ENCODE measurements at places on chromosomes 4 and X.

- no peak for DNase-seq
Observed at GRCh38 chr4:147056940-147057610, 111.4 kb upstream of the TTC29 start.

DNA sequence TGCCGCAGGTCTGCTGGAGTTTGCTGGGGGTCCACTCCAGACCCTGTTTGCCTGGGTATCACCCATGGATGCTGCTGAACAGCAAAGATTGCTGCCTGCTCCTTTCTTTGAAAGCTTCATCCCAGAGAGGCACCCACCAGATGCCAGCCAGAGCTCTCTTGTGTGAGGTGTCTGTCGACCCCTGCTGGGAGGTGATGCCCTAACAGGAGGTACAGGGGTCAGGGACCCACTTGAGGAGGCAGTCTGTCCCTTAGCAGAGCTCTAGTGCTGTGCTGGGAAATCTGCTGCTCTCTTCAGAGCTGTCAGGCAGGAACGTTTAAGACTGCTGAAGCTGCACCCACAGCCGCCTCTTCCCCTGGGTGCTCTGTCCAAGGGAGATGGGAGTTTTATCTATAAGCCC lies 162.7 kb downstream of the NAF1 start:
- no peak for DNase-seq

DNA sequence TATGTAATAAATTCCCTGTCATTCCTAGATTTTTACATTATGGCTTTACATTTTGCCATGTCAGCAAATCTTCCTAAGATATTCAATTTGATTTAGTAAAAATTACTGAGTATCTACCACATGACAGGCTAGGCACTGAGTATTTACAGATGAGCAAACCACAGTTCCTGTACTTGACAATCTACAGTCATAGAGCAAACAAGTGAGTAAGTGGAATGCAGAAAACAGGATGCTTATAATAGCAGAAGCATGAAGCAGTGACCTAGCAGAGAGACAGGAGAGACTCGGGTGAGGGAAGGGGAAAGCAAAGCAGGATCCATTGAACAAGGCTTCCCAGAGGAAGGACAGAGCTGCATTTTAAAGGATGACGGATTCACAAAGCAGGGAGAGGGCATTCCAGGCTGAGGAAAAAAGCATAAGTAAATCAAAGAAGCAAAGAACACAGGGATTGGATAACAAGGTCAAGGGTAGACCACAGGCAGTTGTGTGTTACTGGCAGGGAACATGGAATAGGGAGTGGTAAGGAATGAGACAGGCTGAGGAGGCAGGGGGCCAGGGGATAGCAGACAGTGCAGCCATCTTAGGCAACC lies 124.7 kb upstream of the C1QTNF7 start:
- DNase-seq, result no peak

- no peak for DNase-seq
Observed at GRCh38 chrX:34893741-34894140, 48.9 kb upstream of the FAM47B start.

- no peak for DNase-seq
Observed at GRCh38 chr4:128501239-128501638, 213.6 kb upstream of the PGRMC2 start.

Data from activated CD4-positive, alpha-beta T cell treated with anti-CD3 and anti-CD28 coated beads for 1 hour (primary cell).